ENCODE measurements at places on chromosomes 4 and X.

GRCh38 chr4:10009861-10010500 is 11.3 kb downstream of the SLC2A9 start:
- no peak for DNase-seq

DNA sequence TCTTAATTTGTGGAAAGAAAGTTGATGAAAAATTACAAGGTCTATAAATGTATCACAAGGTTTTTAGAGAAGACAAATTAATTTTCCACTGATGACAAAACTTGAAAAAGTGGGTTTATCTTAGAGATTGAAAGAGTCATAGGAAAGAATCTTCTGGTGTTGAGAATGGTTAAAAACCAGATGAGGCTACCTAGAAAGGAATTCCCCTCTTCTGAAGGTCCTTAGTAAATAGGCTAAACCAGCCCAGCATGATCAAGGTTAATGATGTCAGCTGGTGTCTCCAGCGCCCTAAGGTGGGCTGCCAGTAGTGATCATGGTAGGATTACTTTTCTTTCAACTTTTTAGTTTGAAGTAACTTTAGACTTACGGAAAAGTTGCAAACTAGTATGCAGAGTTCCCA is 71.8 kb upstream of the PGRMC2 start:
- DNase-seq, result no peak

- DNase-seq, result no peak
Measured at GRCh38 chr4:40755616-40756015, 5.9 kb downstream of the NSUN7 start.

DNA sequence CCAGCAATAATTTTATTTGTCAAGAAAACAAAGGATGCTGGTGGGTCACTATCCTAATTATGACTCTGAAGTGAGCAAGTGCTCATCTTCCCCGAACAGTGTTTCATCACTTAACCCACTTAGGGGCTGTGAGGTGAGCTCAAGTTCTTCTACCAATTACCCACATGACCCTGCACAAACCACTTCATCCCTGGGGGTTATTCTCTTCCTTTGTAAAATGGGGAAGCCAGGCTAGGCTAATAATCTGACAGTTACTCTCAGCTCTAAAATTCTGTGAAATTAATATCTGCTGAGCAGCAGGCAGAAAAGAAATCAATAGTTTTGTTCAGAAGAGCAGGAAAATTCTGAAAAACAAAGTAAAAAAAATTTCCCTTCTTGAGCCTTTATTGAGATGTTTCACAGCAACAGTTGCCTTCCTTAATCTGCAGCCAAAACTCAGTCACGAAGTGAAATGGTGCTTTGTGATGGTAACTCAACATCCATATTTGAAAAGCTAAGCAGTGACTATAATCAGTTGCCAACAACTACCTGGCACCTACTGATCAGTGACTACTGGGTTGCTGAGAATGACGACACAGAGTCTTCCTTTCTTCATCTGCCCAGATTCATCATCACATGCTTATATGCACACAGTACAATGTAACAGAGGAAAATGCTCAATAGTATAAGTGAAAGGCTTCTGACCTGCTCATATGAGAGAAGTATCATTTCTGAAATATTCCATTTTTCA is 24.1 kb downstream of the ATP8A1 start:
- DNase-seq, result no peak

DNA sequence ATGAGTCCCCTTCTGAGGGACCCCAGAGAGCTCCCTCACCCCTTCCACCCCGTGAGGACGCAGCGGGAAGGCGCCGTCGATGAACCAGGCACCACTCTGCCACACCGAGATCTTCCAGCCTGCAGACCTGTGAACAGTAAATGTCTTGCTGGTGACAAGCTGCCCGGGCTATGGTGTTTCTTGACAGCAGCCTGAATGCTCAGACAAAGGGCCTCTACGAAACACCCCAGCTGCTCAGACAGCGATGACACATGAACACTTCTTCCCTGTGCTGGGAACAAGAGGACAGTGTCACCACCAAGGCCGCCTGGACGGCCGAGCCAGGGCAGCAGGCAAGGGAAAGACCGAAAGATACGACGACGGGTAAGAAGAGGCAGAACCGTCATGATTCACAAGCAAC is 30.6 kb upstream of the GTPBP6 start:
- DNase-seq, result no peak

GRCh38 chr4:100391863-100392262 is 126.0 kb downstream of the EMCN start:
- peak; percentile 59 for DNase-seq

DNA sequence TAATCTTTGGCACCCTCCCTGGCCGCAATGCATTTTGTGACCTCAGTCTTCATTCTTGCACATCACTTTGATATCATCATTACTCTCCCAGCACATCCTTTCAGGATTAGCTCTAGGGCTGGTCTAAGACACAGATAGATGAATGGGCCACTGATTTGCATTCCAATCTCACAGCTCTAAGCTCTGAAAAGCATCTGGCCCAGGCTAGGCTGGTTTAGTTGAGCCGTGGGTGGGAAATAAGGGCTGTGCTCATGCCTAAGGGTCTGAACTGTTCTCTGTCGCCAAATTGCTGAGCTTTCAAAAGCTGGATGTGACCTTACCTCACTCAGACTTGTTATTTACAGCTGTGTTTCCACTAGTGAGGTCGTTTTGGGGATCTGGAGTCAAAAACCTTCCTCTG is 30.0 kb upstream of the SLC9A7 start:
- DNase-seq, result no peak

DNA sequence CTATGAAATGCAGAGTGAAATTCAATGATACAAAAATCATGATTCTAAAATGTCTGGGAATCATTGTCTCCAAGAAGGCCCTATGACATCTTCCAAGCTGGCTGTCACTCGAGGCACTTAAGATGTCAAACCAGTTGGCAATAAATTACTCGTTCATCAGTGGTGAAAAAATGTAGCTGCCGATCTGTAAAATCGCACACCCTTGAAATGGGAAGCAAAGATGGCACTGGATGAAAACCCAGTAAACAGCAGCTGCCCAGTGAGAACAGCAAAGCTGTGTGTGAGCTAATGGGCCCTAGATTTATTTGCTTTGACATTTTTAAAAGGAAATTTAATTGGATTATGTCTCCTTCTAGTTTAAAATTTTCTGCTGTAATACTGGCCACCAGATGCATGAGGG is 181.9 kb upstream of the NDP start:
- no peak for DNase-seq

Measured in skeletal muscle cell (primary cell).